ENCODE measurements at places on chromosomes 12 and 14.

GRCh38 chr12:70711831-70712230 lies 74.6 kb upstream of the PTPRB start:
- DNase-seq = no peak

GRCh38 chr12:18294889-18295288 lies 33.6 kb downstream of the PIK3C2G start:
- no peak for DNase-seq

GRCh38 chr12:95259368-95259767 lies 41.8 kb downstream of the VEZT start:
- DNase-seq = no peak

- no peak for DNase-seq
These were observed 750.5 kb upstream of the TMEM132C start for GRCh38 chr12:127516467-127516866.

- no peak for DNase-seq
These were observed 6.4 kb upstream of the NTN4 start for GRCh38 chr12:95796982-95797289.

DNA sequence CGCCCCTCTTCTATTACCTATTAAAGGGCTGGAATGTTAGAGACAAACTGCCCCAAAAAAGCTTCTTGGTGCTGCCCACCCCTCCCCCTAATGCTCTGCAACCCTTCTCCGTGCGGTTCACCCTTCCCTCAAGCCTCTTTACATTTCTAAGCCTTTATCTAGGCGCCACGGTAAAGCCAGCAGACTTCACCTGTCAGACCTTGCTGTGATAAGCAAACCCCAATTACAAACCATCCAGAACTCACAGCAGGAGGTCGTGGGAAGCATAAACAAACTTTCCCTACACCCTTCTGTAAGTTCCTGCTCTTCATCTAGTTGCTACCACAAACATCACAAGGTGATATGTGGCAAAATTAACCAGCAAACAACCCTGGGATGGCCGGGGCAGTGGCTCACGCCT lies 56.8 kb downstream of the MOK start:
- DNase-seq = no peak

GRCh38 chr14:96407935-96408570 lies 16.1 kb downstream of the AK7 start:
- no peak for DNase-seq

DNA sequence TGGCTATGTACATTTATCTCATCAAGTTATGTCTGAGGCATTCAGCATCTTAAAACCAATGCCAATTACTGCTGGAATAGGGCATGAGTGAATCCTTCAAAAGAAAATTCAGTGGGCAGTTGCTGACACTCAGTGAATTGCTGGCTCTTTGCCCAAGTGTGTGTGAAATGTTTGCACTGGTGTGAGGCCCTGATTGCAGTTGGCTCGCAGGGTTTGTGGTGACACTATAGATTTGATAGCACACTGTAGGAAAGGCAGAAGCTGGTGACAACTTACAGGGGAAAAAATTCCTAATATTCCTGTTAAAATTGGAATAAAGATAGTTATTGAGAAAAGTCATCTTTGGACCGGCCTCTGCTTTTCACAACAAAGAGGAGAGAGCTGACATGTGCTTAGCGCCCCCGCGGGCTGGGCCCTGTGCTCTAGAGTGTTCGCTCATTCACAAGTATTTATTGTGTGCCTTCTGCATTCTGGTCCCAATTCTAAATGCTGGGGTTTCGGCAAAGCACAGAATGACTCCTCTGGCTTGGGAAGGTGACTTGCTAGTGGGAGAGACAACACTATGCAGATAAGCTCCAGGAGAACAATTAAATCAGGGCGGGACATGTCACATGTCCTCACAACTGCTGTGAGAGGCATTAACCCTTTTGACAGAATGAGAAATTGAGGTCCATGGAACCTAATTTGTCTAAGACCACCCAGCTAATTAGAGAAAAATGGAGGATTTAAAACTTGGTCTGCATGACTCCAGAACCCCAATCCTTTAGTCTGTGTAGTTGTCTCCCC lies 418.7 kb downstream of the NPAS3 start:
- DNase-seq = no peak

DNA sequence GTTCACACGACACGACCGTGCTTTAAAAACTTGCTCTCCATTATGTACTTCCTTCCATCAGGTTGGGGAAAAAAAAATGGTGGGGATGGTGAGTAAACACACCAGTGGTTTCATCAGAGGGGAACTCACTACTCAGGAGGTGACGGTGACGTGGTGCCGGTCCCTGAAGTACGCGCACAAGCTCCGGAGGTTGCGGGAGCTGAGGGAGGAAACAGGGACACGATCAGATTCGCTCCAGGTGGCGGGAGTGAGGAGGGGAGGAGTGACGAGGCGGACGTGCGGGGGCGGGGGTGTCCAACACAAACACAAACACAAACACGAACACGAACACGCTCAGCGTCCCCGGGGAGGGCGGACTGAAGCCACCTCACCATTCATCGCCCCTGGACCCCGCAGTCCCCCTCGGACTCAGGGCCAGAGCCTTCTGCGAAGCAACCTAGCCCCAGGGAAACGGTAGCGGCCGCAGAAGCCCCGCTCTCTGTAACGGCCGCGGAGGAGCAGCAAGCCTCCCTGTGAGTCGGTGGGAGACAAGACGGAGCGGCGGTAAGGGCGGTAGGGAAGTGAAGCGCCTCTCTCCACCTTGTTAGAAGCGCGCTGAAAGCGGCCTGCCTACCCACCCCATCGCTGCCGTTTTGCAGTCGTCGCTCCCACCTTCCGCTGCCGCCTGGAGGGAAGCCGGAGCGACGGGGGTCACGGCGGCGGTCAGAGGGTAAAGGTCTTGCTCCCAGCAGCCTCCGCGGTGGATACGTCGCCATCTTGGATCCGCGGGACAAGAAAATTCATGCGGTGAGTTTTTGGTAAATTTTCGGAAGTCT lies at the start of gene CNOT2:
Gene CNOT2, plus strand, starts transcription at position 739 of the 815 bp plus-strand sequence. CDS start 34,794 bp downstream, outside the sequence.
- DNase-seq = peak; percentile 66

GRCh38 chr12:120223458-120224303 lies 22.8 kb upstream of the RPLP0 start:
- no peak for DNase-seq

DNA sequence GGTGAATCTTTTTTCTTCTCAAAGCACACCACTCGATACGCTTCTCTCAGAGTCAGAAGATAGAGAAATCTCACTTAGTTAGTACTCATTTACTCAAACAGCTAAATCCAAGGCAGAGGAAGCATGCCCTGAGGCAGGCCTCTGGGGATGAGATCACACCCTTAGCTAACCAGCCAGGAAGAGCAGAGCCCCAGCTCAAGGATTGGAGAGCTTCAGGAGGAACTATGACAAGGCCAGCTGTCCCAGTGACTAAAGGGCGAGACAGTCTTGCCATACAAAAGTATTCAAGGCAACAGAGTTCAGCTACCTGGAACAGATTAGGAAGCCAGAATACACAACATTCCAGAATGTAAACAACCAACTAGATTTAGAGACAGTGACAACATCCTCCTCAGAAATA lies 197.7 kb upstream of the CCDC196 start:
- no peak for DNase-seq

DNA sequence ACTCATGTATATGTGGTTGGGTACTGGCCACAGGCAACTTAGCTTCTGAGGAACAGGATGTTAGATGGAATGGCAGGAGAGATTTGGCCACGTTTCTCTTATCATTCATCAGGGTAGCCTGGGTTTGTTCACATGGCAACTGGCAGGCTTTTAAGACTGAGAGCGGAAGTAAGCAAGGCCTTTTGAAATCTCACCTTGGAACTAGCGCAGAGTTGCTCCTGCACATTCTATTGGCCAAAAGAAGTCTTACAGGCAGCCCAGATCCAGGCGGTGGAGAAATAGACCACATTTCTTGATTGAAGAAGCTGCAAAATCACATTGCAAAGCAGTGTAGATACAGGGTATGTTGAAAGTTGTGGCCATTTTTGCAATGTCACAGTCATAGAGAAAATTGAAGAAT lies 3.7 kb downstream of the CLEC4A start:
- DNase-seq = no peak

DNA sequence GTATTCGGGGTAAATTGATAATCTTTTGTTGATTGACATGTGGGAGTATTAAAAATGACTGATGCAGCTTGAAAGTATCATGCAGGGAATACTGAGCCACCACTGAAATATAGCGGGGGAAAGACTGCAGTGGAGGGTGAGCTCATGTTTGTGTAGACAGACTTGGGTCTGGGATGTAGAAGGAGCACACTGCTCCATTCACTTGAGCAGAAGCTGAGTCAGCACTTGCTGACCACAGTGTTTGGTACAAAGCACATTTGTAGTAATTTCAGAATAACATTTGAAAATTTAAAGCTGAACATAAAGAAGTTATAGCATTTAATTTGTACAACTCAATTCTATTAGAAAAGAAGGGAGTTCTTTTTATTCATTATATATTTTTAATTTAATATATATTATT lies 304.3 kb upstream of the PRICKLE1 start:
- DNase-seq = no peak

DNA sequence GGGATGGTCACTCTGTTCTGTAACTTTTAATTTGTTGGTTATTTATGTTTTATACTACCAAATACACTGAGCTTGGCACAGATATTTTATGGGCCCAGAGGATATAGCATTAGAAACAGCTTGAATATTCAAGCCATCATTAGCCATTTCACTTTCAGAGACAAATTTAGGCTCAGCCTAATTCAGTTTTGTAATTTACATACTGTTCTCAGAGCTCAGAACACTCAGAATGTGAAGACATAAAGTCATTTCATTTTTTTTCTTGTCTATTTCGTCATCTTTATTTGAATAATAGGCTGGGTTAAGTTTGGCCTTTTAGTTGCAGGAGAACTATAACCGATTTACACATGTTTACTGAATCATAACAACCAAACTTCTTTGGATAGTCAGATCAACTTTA lies 361.7 kb downstream of the SNAPC1 start:
- DNase-seq = no peak

- no peak for DNase-seq
These were observed 91.7 kb downstream of the TMX1 start for GRCh38 chr14:51331486-51332367.

- no peak for DNase-seq
These were observed 138.9 kb downstream of the GPR65 start for GRCh38 chr14:88143810-88144209.

- DNase-seq = no peak
These were observed 55.2 kb downstream of the MAP1LC3B2 start for GRCh38 chr12:116614194-116614915.

DNA sequence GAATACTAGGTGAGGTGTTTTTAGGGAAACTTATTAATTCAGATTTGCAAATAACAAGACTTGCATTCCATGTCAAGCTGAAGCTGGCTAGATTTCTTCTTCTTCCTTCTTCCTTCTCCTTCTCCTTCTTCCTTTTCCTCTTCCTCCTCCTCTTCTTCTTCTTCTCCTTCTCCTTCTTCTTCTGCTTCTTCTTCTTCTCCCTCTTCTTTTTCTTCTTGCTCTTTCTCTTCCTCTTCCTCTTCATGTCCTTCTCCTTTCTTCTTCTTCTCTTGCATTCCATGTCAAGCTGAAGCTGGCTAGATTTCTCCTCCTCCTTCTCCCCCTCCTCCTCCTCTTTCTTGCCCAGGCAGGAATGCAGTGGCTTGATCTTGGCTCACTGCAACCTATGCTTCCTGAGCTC lies 297.8 kb downstream of the PRKD1 start:
- no peak for DNase-seq

- DNase-seq = no peak
These were observed 125.0 kb upstream of the CCND2 start for GRCh38 chr12:4148418-4149056.

DNA sequence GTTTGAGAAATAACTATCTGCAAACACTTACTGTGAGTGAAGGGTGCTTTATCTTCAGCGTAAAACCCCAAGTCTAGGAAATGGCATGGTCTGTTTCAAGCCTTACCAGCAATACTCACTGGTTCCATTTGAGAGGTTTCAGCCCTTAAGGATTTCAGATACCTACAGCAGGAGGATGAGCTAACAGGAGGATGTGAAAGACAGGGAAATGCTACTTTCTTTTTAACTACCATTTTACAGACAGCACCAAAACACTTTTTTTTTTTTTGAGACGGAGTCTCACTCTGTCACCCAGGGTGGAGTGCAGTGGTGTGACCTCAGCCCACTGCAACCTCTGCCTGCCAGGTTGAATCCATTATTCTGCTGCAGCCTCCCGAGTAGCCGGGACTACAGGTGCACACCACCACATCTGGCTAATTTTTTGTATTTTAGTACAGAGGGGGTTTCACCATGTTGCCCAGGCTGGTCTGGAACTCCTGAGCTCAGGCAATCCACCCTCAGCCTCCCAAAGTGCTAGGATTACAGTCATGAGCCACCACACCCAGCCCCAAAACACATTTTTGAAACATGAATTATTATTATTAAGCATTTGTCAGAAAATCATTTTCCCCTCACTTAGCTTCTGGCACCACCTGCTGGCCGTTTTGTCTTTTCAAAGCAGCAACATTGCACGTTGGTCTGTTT lies 4.6 kb downstream of the MTRFR start:
- DNase-seq = peak; percentile 31

DNA sequence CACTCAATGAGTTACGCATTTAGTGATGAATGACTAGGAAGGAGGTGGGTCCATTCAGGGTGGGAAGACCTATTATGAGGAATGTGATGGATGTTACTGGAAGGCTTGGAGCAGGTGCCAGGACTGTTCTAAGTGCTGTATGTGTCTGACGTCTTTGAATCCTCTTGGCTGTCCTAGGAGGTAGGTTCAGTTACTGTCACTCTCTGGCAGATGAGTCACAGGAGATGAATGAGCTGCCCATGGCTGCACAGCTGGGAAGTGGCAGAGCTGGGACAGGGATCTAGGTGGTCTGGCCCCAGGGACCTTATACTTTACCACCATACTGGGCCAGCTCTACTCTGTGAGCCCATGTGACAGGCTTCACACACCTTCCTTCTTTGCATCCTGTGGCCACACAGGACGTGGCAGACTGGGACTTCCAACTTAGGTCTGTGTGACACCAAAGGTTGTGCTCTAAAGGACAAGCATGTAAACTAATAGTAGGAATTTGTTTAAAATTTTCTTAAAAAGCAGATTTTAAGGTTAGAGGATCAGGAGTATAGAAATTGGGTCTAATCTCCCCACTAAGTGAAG lies 24.0 kb downstream of the TCTN1 start:
- no peak for DNase-seq
